ENCODE measurements at places on chromosomes 5 and 9. TPM values are rescaled to one million over a fixed set of nuclear protein-coding genes. Genes with fewer than 3 reads are reported as not detected.

F2R gene
- 23.7 TPM for total RNA-seq

PCDHB4 gene
- total RNA-seq, result not detected

SVEP1 gene
- not detected for total RNA-seq

SURF2 gene
- 16.2 TPM for total RNA-seq

KLF9 gene
- total RNA-seq, result 16.2 TPM

TLX3 gene
- not detected for total RNA-seq

IL9 gene
- not detected for total RNA-seq

GFPT2 gene
- total RNA-seq, result 10.1 TPM

RPS14 gene
- 2,811 TPM for total RNA-seq

KLF4 gene
- total RNA-seq, result 0.20 TPM

RASGRF2 gene
- total RNA-seq, result 19.3 TPM

THOC3 gene
- 49.6 TPM for total RNA-seq

PCDHA10 gene
- total RNA-seq, result not detected

PCDHA9 gene
- total RNA-seq, result not detected

EHMT1 gene
- total RNA-seq, result 111 TPM

CDC20B gene
- total RNA-seq, result 0.48 TPM

CDX1 gene
- total RNA-seq, result not detected

TMEM161B gene
- total RNA-seq, result 27.3 TPM

SHROOM1 gene
- total RNA-seq, result 4.0 TPM

UTP15 gene
- 22.4 TPM for total RNA-seq

EGFLAM gene
- total RNA-seq, result not detected

TMEFF1 gene
- not detected for total RNA-seq

FGFR4 gene
- total RNA-seq, result 2.3 TPM

SETX gene
- 69.4 TPM for total RNA-seq

CD72 gene
- 18.4 TPM for total RNA-seq
